ENCODE measurements at places on chromosomes 7 and 10.

DNA sequence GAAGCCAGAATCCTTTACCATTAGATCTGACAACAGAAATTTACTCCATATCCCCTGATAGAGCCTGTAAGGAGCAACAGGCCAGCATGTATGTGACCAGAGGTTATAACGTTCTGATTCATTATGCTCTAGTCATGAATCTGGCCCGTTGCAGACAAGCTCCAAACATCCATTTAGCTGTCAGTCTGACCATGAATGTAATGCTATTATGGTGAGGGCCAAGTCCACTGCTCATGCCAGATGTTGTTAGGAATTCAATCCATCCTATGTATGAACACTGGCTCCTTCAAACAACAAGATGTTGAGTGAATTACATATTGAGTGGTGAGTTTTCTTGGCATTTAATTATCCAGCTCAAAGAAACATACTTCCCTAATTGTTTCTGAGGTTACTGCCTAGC lies 610.1 kb upstream of the ANKRD30A start:
- DNase-seq: no peak

DNA sequence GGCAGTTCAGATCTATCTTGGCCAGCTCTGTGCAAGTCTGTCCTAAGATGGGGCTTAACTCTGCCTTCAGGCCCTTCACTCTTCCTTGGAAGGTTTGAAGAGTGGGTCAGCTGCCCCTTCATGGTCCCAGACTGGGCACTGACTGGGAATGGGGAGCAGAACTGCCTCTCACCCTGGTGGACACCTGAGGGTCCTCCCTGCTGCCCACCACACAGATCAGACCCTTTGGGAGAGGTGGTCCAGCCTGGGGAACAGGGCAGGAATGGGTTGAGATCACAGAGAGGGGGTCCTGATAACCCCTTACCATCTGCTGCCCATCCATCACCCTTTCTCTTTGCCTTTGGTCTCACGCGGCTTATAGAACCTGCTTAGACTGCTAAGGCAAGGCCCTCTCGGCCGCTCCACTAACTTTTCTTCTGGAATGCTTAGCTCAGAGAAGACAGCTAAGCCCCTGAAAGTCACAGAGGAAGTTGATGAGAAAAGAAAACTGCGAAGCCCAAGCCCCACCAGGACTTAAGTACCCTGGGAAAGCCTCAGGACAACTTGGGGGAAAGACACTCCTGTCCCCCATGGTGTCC lies 402 bp upstream of the CDHR1 start:
- no peak for DNase-seq

DNA sequence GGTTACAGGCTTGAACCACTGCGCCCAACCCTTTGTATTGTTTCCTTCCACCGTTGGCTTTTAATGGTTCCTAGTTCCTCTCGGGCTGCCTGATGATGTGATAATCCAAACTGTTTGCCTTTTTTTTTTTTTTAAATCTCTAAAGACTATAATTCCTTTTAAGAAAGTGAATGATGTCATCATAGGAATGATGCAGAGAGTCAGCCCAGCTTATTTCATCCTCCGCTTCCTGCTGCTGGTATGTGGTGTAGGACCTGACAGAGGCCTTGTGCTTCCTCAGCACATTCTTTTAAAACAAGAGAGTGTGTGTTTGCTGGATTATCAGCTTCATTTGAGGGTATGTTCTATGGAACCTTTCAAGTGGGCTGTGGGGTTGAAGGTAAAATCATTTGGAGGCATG lies 241.4 kb downstream of the LRMDA start:
- no peak for DNase-seq

GRCh38 chr7:514651-515598 lies 4.7 kb downstream of the PDGFA start:
- DNase-seq: no peak

DNA sequence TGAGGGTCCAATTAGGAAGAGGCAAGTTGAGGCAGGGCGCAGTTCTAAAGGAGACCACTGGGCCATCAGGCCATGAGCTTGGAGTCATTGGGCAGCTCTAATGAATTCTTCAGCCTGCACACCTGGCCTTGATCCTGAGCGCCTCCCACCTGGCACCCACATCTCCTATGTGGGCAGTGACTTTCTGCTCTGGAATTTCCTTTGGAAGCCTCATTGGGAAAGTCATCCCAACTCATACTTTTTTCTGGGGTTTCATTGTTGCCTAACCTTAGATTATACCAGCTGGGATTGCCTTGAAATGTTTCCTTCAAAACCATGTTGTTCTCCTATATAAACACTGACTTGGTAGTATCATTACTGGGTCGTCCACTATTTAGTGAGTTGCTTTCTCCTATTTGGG lies 54.1 kb downstream of the PLPP4 start:
- no peak for DNase-seq

GRCh38 chr10:58384095-58384494 lies 1.1 kb upstream of the TFAM start:
- DNase-seq: peak; percentile 49

DNA sequence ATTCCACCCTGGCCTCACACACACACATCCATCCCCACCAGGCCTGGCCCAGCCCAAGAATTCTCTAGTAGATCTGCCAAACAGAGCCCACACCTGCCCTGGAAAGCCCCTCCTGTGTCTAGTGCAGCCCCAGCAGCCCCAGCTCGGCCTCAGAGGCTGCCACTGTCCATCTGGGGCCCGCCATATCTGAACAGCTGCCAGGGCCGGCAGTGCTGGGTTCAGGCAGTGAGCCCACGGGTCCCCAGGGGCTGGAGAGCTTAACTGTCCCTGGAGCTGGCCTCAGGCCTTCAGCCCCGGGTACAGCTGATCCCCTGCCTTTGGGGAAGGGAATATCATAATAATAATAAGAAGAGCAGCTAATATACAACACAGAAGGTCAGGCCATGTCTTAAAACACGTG lies 574 bp downstream of the MYL10 start:
- DNase-seq: no peak

All from CD4-positive, alpha-beta T cell treated with Interleukin-21 for 1 hour (primary cell).